Right lobe of liver (tissue), 6 donors: ENCODE measurements at places on chromosomes 11 and 22.

GRCh38 chr22:48837341-48837935 is 990.2 kb downstream of the BRD1 start:
- DNase-seq: no peak

DNA sequence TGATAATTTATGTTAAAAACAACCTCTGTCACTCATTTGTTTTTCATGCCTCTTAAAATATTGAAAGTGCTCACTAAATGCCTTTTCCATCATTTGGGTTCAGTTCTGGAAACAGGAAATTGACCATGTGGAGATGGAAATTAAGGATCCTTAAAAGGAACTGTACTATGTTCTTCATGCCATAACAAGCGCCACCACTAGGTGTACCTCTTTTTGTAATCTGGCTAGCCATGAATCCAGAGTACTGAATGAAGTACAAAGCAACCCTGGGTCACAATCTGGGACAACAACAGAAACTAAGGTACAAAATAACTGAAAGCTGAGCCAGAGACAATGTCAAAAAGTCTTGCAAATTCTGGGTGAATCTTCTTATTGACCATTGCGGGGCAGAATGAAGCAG is 559.1 kb downstream of the FAM181B start:
- no peak for DNase-seq

- DNase-seq: peak; percentile 92
These were observed 46.2 kb downstream of the IGF2 start for GRCh38 chr11:2092956-2093412.

DNA sequence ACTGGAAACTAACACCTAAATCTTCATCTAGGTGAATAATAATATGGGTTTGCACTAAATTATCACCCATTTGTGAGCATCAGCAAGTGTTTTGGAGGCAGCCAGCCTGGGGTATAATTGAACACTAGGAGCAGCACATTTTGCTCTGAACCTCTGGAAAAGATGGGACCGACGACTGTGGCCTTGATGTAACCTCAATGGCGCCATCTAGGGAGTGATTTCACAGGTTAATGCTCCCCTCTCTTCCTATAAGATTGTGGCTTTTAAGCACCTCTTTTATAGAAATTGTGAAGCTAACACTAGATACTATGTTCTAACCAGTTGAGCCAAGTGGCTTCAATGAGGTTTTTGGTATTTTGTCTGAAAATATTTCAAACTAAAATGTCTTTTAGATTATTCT is 203.7 kb downstream of the NELL1 start:
- no peak for DNase-seq

DNA sequence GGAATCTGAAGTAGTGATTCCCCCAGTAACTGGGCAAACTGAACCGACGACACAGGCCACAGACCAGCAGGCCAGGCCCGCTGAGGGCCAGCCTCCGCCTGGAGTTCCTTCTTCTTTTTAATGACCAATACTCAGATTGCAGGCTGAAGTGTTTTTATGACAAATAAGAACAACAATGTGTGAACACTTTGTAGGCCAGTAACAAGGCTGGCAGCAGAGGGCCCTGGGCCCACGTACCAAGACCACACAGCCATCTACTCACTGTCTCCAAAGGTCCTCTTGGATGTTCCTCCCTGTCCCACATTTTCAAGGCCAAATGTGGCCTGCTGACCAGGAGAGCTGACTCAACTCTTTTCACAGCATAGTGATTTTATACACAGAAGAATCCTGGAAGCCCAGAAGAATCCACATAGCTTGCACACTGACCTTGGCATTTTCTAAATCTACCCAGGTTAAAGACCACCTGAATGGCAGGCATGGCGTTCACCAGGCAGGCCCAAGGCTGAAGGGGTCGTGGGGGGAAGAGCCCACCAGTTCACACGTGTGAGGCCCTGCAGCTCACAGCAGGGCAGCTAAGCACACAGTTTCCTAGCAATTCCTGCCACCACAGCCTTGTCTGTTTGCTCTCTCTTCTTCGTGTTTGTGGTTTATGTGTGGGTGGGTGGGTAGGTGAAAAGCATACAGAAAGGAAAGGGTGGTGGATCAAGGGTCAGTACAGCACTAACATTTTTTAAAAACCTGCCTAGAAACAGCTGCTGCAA is 13.3 kb downstream of the SMCO4 start:
- no peak for DNase-seq

- DNase-seq: no peak
These were observed 3.4 kb upstream of the APOA1 start for GRCh38 chr11:116840746-116841296.

- DNase-seq: no peak
These were observed 44.0 kb downstream of the LIF start for GRCh38 chr22:30202531-30203006.

DNA sequence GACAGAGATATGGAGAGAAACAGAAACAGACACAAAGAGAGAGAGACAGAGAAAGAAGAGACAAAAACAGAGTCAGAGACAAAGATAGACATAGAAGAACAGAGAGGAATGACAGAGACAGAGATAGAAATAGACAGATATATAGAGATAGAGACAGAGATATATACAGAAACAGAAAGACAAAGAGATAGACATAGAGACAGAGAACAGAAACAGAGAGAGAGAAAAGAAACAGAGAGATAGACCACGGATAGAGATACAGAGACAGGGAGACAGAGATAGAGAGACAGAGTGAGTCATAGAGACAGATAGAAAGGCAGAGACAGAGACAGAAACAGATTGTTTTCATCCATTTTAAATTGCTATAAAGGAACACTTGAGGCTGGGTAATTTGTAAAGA is 12.3 kb upstream of the MPEG1 start:
- DNase-seq: no peak

DNA sequence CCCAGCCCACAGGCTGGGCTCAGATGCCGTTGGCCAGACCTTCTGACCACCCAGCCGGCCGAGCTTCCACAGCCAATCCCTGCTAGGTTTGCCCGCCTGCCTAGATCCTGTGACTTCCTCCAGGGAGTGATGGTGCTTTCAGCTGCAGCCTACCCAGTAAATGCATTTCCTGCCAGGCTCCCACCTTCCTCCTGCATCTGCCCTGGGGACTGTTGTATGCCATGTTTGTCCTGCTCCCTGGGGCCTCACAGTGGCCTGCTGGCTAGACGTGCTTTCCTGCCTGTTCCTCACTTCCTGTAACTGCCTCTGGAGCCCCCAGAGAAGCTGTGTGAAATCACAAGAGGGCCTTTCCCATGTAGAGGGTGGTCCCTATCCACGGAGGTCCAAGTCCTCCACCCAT is 86.2 kb downstream of the GALNT18 start:
- no peak for DNase-seq

GRCh38 chr11:57477507-57478189 is 17.3 kb downstream of the RTN4RL2 start:
- no peak for DNase-seq

GRCh38 chr11:104738918-104739317 is 159.3 kb downstream of the CASP12 start:
- no peak for DNase-seq

DNA sequence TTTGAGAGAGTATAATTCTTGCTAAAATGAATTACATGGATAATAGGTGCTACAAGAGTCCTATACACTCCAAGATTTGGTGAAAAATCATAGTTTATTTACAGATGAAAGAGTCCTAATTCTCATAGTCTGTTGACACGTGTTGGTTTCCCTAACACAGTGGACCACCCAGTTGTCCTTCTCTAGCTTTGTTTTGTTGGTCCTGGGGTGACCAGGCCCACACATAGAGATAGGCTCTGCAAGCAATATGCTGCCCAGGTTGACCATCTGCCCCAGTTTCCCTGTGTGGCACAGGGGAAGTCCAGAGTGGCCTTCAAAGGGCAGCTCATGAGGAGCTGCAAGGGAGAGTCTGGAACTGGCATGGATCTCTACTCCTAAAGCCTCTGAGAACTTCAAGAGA is 184.9 kb downstream of the MAML2 start:
- no peak for DNase-seq

DNA sequence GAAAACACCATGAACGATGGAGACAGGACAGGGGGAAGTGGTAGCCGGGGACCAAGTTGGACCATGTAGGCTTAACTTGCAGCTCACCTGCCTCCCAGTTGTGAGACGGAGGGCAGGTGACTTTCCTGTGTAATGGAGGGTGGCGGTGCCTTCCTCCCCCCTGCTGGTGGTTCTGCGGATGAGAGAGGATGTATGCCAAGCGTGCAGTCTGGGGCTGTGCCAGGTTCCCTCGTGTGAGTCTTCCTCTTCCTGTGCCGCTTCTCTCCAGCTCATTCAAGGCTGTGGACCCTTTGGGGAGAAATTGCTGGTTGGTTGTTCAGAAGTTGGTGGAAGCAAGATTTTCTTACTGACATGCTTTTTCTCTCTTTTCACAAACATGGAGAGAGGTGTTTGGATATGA is 35.1 kb downstream of the MPPED1 start:
- DNase-seq: no peak

GRCh38 chr22:36456464-36456845 is 25.0 kb downstream of the TXN2 start:
- DNase-seq: no peak

GRCh38 chr11:91299980-91300379 is 924.6 kb upstream of the FAT3 start:
- no peak for DNase-seq

- no peak for DNase-seq
These were observed 116.0 kb upstream of the DDI1 start for GRCh38 chr11:103920449-103920848.

GRCh38 chr11:122516686-122517085 is 138.8 kb upstream of the UBASH3B start:
- DNase-seq: no peak

GRCh38 chr22:37887584-37888378 is 18.3 kb upstream of the MICALL1 start:
- no peak for DNase-seq

DNA sequence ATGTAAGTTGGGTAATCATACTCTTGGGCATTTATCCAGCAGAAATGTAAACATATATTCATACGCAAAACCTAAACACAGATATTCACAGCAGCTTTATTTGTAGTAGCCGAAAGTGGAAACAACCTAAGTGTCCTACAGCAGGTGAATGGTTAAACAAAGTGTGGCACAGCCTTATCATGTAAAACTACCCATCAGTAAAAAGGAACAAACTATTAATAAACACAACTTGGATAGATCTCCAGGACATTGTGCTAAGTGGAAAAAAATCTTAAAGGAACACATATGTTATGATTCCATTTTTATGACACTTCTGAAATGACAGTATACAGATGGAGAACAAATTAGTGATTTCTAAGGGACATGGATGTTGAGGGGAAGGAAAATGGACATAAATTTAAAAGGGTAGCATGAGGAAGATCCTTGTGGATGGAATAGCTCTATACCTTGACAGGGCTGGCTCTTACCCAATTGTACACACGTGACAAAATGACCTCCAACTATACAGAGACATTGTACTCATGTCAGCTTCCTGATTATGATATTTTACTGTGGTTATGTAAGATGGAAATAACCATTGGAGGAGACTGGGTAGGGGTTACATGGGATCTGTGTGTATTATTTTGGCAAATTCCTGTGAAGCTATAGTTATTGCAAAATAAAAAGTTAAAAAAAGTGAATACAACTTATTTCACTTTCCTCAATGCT is 15.4 kb downstream of the ANO5 start:
- no peak for DNase-seq

- DNase-seq: peak; percentile 37
These were observed 10.3 kb upstream of the UCP3 start for GRCh38 chr11:74019104-74019738.

DNA sequence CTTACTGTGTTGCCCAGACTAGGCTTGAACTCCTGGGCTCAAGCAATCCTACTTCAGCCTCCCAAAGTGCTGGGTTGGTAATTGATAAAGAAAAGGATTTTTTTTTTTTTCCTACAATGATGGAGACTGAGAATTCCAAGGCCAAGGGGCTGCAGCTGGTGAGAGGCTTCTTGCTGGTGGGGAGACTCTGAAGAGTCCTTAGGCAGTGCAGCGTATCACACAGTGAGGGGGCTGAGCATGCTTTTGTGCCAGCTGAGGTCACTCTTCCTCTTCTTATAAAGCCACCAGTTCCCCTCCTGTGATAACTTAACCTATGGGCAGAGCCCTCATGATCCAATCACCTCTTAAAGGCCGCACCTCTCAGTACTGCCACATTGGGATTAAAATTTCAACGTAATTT is 28.2 kb upstream of the CCDC81 start:
- DNase-seq: no peak

GRCh38 chr11:80083531-80083951 is 642.7 kb upstream of the TENM4 start:
- DNase-seq: no peak

GRCh38 chr11:100925935-100926334 is 203.7 kb downstream of the PGR start:
- DNase-seq: no peak

GRCh38 chr11:46718155-46719019 is 626 bp upstream of the F2 start:
- peak; percentile 97 for DNase-seq

- DNase-seq: no peak
These were observed 902.4 kb upstream of the RAG2 start for GRCh38 chr11:37500425-37500824.

- no peak for DNase-seq
These were observed 97.6 kb downstream of the FAT3 start for GRCh38 chr11:92322225-92322624.

DNA sequence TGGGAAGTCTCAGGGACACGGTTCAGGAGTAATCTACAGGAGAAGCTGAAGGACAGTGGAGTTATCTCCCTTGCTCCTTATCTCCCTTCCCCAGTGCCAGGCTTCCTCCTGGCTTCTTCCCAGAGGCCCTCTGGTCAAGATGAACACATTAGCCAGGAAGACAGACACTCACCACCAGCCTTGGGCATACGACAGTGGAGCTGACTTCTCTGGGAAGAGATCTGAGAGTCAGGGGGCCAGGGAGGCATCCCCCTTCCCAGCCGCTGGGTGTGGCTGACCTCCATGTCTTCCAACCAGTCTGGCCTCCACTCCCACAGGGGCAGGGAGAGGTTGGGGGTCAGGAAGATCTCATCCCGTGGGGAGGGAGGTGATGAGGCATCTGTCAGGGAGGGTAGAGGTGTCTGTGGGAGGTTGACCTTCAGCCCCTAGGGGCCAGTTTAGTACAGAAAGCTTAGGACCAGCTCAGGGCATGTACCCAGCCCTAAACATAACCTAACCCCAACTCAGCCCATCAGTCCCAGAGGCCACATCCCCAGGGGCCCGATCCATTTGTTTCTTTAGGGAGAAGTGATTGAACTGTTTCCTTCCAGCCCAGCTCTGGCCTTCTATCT is 12.7 kb downstream of the ROBO4 start:
- DNase-seq: peak; percentile 41

DNA sequence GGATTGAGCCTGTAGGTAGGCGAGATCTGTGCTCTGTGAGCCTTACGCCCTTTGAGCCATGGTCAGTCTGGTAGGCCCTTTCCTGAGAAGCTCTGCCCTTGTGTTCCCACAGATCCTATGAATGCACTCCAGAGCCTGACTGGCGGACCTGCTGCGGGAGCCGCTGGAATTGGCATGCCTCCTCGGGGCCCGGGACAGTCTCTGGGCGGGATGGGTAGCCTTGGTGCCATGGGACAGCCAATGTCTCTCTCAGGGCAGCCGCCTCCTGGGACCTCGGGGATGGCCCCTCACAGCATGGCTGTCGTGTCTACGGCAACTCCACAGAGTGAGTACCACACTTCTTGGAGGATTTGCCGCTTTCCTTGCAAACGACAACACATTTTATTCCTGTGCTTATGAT is 47.4 kb downstream of the MED15 start:
- no peak for DNase-seq

GRCh38 chr11:18853086-18853720 is 61.6 kb upstream of the PTPN5 start:
- DNase-seq: no peak
